ENCODE measurements at places on chromosomes 11 and 22.

- no peak for DNase-seq
These were observed 14.3 kb downstream of the ARFGAP3 start for GRCh38 chr22:42842658-42843370.

DNA sequence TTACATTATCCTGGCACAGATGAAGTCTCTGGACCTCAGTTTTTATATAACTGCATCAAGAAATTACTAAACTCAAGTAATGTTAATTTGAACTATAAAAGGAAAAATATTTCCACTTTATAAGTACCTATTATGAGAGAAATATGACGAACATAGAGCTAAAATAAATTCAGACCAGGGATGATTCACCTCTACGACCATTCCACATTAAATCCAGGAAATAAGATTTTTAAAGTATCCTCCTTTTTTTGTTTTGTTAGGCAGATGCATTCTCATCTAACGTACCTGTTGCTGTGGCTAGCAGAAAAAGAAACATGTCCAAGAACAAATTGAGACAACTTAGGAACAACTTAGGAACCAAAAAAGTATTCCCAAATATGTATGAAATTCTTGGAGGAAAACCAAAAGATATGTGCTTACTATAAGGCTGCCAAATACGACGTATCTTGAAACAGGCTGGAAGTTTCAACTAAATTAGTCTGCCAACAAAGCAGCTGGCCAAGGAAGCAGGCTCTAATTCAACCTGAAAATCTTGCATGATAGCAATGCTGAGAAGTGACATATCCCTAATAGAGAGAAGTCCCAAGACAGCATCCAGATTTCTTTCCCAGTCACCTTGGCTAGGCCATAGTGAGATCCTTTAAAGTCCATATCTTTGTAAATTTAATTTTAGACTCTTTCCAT, 15.7 kb downstream of the SPTY2D1 start:
- DNase-seq: no peak

GRCh38 chr22:39242595-39243438, 2.0 kb downstream of the PDGFB start:
- peak; percentile 30 for DNase-seq

- no peak for DNase-seq
These were observed 37.3 kb downstream of the C11orf58 start for GRCh38 chr11:16775614-16776283.

DNA sequence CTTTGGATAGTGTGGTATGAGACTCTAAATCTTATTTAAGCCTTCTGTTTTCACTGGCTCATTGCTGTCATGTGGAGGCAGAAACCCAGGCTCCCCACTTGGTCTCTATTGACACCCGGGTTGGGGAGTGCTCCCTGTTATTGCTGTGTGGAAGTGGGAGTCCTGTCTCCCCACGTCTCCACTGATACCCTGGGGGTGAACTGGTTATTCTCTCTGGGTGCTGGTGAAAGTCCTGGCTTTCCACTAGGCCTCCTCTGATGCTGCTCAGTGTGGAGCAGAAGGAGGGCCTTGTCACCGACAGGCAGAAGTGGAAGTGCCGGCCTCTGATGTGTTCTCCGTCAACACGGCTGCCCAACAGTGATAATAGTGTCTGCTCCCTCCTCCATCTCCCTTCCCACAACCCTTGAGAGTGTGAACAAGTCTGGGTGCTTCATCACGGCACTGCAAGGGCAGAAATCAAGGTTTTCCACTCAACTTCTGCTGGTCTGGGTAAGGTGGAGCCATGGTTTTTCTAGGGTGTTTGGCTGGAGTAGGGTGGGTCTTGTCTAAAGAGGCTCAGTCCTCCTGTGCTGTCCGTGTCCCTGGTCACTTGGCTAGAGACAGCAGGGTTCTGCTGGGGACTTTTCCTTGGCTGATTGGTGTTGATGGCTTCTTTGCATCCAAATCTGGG, 240.7 kb upstream of the B3GAT1 start:
- no peak for DNase-seq

GRCh38 chr22:50672041-50672440, 582 bp upstream of the SHANK3 start:
- DNase-seq: no peak

DNA sequence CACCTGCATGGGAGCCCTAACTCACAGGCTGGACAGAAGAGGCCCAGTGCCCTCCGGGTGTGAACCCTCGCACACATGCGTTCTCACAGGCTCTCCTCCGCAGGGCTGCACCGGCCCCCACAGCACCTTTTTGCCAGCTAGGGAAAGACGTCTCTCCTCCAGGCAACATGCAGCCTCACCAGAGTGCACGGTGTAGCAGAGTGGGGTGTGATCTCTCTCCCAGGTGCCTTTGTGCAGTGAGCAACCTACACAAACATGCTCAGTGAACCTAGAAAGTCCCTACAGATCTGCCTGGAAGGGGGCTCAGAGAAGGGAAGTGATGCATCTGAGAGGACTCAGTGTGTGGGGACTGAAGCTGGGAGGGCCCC, 3.7 kb upstream of the CARNS1 start:
- DNase-seq: no peak

DNA sequence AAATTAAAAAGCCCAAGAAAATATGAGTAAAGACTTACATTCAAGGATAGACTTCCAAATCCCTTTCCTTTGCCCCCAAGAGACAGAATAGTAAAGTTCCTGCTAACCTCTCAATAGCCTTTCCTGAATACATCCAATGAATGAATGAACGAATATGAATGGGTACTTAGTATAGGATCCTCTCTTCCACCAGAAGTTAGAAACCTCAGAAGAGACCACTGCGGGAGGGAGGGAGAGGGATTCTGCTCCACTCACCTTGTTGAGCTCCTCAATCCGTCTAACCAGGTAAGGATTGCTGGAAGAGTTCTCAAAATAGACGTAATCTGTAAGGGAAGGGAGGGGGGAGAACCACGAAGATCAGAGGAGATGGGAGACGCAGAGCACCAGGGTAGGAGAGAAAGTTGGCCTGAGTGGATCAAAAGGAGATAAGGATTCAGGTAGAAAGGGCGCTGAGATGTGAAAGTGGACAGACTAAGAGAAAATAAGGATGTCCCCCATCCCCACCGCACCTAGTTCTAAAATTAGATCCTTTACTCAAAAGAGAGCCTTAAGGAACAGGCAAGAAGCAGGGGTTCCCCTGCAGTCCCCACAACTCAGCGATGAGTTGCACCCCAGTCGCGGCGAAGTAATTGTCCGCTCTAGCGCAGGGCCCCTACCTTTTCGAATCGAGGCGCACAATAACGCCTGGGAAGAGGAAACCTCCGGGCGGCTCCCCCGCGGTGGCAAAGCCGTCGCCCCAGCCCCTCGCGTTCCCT, 1.1 kb downstream of the MTA2 start:
- no peak for DNase-seq

DNA sequence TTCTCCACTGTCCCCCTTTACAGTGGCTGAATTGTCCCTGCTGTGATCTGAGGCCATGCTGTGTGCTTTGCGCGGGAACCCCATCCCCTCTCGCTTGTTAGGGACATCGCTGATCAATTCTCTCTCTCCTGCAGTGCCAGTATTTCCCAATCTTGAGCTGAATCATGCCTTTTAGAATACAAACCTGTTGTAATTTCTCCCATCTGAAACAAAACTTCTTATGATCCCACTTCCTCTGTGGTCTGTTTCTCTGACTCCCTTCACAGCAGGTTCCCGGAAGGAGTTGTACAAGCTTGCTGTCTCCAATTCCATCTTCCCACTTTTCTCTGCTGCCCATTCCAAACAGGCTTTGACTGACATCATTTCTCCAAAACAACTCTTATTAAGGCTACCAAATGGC, 16.8 kb downstream of the ADAMTS15 start:
- no peak for DNase-seq

DNA sequence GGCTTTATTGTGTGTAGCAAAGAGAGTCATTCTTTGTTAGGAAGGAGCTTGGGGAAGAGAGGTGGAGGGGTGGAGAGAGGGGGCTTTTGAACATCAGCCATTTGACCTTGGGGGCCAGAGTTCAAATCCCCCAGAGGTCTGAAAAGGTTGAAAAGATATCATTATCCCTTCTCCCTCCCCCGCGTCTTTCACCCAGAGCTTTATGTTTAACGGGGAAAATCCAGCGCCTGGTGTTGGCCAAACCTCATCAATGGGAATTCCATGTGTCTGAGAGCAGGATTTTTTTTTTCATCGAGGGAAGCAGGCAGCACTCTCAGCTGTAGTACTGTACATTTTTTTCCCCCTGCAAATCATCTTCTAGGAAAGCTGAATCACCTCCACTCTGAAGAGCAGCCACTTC, 122.4 kb upstream of the HSD17B12 start:
- DNase-seq: no peak

- no peak for DNase-seq
These were observed 207.7 kb downstream of the C11orf87 start for GRCh38 chr11:109629734-109630133.

- DNase-seq: peak; percentile 62
These were observed 3.3 kb upstream of the RAG1 start for GRCh38 chr11:36564376-36565030.

DNA sequence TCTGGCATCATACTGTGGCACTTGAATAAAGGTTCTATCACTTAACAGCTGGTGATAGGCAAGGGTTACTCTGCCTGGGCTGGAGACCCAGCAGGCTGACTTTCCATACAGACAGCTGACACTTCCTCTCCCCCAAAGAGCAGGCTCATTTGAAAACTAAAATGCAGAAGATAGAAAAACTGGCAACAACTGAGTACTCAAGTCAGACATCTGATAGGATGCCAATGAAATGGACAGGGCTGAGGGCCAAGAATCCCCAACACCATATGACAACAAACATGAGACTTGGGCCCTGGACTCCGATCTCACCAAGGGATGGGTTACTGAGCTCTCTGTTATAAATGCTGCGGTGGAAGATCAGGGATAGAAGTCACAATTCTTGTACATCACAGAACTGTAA, 237.2 kb downstream of the LRRC4C start:
- no peak for DNase-seq

- no peak for DNase-seq
These were observed 185.2 kb downstream of the GRIK4 start for GRCh38 chr11:120696597-120697218.

GRCh38 chr11:75639762-75640181, 29.1 kb downstream of the MAP6 start:
- DNase-seq: peak; percentile 96

- no peak for DNase-seq
These were observed 16.6 kb downstream of the RTN4RL2 start for GRCh38 chr11:57476757-57477506.

DNA sequence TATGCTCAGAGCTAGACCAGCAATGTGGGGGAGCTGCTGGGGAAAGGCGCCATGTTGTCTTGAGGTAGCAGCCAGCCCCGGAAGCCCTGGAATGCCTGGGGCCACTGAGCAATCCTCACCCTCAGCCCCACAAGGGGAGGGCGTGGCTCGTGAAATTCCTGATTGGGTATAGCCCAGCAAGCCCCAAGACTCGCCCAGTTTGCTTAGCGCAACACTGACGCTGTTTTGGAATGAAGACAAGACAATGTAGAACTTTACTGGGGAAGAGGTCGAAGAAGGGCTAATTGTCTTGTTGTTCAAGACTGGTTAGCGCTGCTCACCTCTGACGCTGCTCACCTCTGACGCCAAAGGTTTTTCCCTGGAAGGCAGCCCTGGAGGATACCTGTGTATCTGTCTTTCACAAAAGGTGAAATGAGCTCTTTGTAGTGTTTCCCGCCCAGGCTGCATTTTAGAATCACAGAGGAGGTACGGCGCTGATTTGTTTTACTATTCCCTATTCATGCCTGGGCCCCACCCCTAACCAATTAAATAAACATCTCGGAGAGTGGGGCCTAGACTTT, 47.6 kb downstream of the ST3GAL4 start:
- no peak for DNase-seq

DNA sequence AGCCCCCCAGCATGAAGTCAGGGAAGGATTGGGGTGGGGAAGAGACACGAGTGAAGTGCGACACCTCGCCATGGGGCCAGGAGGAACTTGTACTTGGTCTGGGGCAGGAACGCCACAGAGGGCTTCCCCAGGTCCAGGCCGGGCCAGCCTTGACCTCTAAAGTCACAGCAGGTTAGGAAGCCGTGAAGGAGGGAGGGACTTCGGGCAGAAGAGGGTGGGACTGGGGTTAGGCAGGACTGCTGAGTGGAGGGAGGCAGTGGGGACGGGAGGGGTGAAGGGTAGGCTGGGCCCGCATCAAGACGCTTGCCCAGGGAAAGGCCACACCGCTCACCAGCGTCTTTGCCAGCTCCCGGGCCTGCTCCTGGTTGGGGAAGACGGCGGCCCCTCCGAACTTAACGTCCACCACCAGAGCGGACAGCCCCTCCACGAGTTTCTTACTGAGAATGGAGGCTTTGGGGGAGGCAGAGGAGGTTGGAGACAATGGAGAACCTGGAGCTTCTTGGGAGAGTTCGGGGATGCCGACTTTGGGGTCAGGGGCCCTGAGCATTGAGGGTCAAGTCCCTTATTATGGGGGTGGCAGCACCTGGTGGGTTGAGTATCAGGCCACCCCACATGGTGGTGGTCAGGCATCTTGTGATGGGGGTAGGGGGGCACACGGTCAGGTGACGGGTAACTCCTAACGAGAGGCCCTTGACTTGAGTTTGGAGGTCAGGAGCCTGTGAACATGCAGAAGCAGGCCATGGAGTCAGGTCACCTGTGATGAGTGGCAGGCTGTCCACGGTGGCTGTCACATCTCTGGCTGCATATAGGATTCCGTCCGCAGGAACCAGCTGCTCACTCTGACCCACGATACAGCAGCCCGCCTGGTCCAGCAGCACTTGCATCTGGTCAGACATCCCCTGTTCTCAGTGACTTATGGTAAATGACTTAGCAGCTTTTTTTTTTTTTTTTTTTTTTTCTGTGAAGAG, 1.7 kb upstream of the SCO2 start:
- DNase-seq: no peak

- peak; percentile 38 for DNase-seq
These were observed 22.7 kb downstream of the NCAM1 start for GRCh38 chr11:112983887-112984286.

- no peak for DNase-seq
These were observed 449.4 kb downstream of the NTM start for GRCh38 chr11:131819865-131820264.

- peak; percentile 73 for DNase-seq
These were observed 17.7 kb upstream of the THRSP start for GRCh38 chr11:78045851-78046485.
